ENCODE measurements at places on chromosomes 7 and 10. TPM values are rescaled to one million over a fixed set of nuclear protein-coding genes. Genes with fewer than 3 reads are reported as not detected.

Gene PRTFDC1
- total RNA-seq = 9.6 TPM

Gene CFAP69
- total RNA-seq = 0.17 TPM

Gene IL6
- total RNA-seq = 3.0 TPM

Gene PAX4
- total RNA-seq = not detected

Gene HMX2
- total RNA-seq = not detected

Gene CAV2
- total RNA-seq = 39.8 TPM

Gene LGI1
- total RNA-seq = not detected

Gene LIPK
- total RNA-seq = not detected

Gene PNLIPRP3
- not detected for total RNA-seq

Gene OR2A5
- not detected for total RNA-seq

Gene VWC2
- not detected for total RNA-seq

Gene PLPP4
- 0.85 TPM for total RNA-seq

Gene CTAGE4
- 0.09 TPM for total RNA-seq

Gene ABCB8
- 21.6 TPM for total RNA-seq

Gene CHAT
- not detected for total RNA-seq

Gene TMEM178B
- under 0.01 TPM for total RNA-seq

Gene ELAPOR2
- 11.8 TPM for total RNA-seq

Gene SKIDA1
- 1.4 TPM for total RNA-seq

Gene TRPV5
- total RNA-seq = not detected

Gene TMEM139
- not detected for total RNA-seq

Gene ZKSCAN5
- 12.2 TPM for total RNA-seq

Gene PCDH15
- total RNA-seq = not detected

Gene GIMAP1
- not detected for total RNA-seq

Gene TNPO3
- 20.3 TPM for total RNA-seq

Gene GDF2
- not detected for total RNA-seq

Gene PRR15
- 112 TPM for total RNA-seq

Gene UCMA
- not detected for total RNA-seq

Gene SPDYE8
- not detected for total RNA-seq

Gene HDAC9
- total RNA-seq = 2.4 TPM

Gene ENKUR
- not detected for total RNA-seq

Gene GPR26
- total RNA-seq = not detected

Gene FAM171A1
- 20.9 TPM for total RNA-seq

Gene ABCC2
- 0.68 TPM for total RNA-seq

Gene ERV3-1
- 8.4 TPM for total RNA-seq

Gene ITIH5
- 3.5 TPM for total RNA-seq

Gene TMEM196
- 1.5 TPM for total RNA-seq

Gene TFR2
- not detected for total RNA-seq

Gene SH2D4B
- total RNA-seq = not detected

Gene HABP2
- total RNA-seq = not detected

Gene SPDYE16
- not detected for total RNA-seq

Gene ZNF853
- 3.3 TPM for total RNA-seq

Gene DNAJC12
- total RNA-seq = 12.8 TPM

Gene HOXA4
- total RNA-seq = not detected

Gene NPC1L1
- not detected for total RNA-seq

Gene FAM107B
- total RNA-seq = 27.2 TPM

Gene ADIRF
- 1.1 TPM for total RNA-seq

Gene UNC5B
- 35.2 TPM for total RNA-seq

Gene FAM25A
- total RNA-seq = not detected

Gene PHKG1
- 0.12 TPM for total RNA-seq

Gene TMEM106B
- total RNA-seq = 50.2 TPM

Gene EVX1
- total RNA-seq = not detected

Gene EGR2
- total RNA-seq = 5.1 TPM

All from pericardium fibroblast (primary cell).